GM12878 (cell line): ENCODE measurements at places on chromosomes 16 and 17. TPM values are rescaled to one million over a fixed set of nuclear protein-coding genes. Genes with fewer than 3 reads are reported as not detected.
A peak's percentile ranks its signal among the peaks of the same experiment; 100 is the strongest.

The FBXW10 gene
- not detected in 2 replicates for total RNA-seq

The SCNN1B gene
- total RNA-seq: 0.49 and 0.80 TPM in 2 replicates

The C16orf96 gene
- 0.05 and 0.08 TPM in 2 replicates for total RNA-seq

DNA sequence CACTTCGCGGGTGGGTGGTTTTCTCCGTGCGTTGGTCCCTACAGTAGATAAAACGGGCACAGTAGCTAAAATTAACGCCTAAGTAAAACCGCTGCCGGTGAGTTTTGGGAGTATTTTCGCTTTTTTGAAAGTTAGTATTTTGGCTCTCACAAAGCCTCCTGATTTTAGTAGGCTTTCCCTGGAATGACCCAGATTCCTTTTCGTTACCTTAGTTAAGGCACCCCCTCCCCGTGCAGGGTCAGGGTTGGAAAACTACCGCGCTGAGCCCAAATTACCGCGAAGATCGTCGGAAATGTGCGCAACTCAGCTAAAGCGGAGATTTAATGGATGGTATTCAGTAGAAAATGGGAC lies 28.3 kb upstream of the ST6GALNAC1 start:
- DNase-seq: no peak

DNA sequence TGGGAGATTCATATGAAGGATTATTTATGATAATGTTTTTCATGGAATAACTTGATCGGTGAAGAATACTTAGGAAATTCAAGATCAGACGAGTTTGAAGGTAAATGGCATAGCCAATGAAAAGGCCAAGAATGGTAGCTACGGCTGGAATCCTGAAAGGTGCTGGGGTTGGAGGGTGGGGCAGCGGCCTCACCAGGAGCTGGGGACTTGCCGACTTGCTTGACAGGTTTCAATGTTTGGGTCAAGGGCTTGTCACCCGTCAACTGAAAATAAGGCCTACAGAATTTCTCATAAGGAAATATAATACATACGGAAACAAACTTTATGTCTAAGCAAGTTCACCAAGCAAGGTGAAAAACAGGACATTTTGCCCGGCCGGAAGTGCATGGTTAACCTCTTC lies 9.9 kb downstream of the CRYM start:
- no peak for DNase-seq

DNA sequence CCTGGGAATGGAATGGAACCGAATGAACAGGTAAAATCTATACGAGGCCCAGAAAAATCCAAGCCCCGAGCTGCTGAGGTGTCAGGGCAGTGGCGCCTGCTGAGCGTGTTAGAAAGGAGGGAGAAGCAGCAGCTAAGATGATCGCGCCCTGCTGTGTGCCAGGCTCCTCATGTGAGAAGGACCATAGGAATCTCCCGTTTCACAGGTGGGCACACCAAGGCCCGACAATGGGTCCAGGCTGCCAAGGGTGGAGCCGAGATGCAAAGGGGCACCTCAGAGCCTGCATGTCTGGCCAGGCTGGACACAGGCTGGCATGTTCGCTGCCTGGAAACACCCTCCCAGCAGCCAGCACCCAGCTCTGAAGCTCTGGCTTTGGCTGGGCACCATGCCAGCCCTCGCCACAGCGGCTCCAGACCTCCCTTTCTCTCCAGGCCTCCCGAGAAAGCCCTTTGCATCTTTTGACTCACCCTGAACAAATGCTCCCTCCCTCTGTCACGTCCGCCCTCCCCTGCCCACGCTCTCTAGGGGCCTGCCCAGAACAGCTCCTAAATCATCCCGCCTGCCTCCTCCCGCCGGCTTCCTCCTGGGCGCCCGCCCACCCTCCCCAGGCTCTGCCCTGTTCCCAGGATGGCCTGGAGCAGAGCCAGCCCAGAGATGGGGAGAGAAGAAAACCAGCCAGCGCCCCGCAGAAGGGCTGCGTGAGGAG lies 217.8 kb upstream of the GSE1 start:
- peak; percentile 24 for DNase-seq
